NCI-H1436 treated with DMSO at 0.1 percent for 48 hours (cell line): ENCODE measurements at places on chromosomes 1 and 21.
A peak's percentile ranks its signal among the peaks of the same experiment; 100 is the strongest.

- DNase-seq, result no peak
Measured at GRCh38 chr1:214318356-214318755, 37.4 kb downstream of the SMYD2 start.

DNA sequence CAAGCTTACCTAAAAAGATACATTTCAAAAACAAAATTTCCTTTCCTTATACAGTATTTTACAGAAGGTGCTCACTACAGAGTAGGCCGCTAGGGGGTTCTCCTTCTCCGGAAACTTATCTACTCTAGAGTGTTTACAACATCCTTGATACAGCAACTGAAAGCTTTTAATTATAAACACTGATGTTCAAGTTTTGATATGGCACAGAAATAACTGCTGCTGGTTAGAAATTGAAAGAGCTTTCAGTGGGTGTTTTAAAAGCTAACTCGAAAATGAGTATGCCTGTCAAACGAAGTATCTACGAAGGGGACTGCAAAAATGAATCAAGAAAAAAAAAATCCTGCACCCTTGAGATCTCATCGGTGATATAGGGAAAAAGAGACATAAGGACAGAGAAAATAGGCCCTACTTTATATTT is 1.0 kb downstream of the YOD1 start:
- peak; percentile 62 for DNase-seq

DNA sequence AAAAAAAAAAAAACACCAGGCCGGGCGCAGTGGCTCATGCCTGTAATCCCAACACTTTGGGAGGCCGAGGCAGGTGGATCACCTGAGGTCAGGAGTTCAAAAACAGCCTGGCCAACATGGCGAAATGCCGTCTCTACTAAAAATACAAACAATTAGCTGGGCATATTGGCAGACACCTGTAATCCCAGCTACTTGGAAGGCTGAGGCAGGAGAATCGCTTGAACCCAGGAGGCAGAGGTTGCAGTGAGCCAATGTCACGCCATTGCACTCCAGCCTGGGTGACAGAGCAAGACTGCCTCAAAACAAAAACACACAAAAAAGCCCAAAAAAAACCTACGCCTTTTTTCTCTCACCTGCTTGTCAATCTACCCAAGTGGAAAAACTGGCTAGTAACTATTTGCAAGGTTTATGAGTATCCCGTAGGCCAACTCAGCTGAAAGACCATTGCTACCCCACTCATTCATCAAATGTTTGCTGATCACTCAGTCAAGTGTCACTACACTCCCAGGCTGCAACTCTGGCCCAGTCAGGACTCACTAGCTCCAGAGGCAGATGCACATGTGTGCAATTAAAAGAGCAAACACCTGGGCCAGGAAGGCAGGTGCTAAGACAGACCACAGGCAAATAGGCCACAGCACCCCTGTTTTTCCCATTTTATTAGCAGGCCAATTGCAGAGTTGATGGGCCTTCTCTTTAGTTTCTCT is 2.0 kb downstream of the CSRP1 start:
- no peak for DNase-seq

- peak; percentile 45 for DNase-seq
Measured at GRCh38 chr1:8004803-8005573, 21.1 kb downstream of the ERRFI1 start.

DNA sequence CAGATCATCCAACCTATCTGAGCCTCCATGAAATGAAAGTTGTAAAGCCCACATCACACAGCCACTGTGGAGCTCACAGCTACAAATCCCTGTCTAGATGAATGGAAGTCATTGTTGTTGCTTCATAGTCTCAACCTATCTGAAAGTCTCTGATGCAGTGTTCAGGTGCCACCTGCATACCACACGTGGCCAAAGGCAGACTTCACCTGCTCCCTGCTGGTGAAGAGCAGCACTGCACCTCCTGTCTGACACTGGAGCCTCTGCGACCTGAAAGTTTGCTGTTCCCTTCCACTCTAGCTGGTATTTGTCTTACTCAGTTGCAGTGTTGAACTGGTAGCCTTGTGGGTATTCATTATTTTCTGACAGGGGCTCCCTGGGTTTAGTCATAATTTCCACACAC is 18.4 kb downstream of the LORICRIN start:
- DNase-seq, result no peak

- no peak for DNase-seq
Measured at GRCh38 chr1:210377731-210378333, 49.1 kb downstream of the HHAT start.

- DNase-seq, result no peak
Measured at GRCh38 chr1:29322861-29323585, 86.7 kb downstream of the PTPRU start.

DNA sequence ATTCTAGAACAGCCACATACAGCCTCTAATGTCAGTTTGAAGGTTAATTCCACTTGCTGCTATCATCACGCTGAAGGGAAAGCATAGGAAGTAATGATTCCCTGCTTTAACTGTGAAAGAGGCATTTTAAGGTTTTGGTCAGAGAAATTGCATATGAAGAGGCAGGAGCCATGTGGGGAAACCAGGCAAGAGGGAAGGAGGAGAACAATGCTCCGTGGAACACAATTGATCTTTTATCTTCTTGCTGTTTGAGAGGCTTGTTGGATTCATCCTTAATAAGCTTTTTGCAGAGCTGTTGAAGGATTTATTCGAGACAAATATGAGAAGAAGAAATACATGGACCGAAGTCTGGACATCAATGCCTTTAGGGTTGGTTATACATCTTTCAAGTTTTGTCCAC is 35.9 kb downstream of the SMAP2 start:
- DNase-seq, result no peak

DNA sequence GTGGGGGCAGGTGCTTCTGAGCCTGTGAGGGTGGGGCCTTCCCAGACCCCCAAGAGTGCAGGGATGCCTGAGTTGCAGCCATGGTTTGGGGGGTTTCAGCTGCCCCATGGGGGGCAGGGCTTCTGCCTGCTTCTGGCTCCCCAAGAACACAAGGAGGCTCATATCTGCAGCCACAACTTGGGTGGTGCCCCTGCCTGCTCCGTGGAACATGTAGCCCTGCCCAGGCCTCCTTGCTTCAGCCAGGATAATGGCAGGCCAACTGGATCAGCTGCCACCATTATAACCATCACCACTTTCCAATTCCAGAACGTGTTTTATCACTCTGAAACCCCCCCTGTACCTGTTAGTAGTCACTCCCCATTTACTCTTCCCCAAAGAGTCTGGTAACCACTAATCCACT is 14.0 kb downstream of the ZBTB40 start:
- no peak for DNase-seq

DNA sequence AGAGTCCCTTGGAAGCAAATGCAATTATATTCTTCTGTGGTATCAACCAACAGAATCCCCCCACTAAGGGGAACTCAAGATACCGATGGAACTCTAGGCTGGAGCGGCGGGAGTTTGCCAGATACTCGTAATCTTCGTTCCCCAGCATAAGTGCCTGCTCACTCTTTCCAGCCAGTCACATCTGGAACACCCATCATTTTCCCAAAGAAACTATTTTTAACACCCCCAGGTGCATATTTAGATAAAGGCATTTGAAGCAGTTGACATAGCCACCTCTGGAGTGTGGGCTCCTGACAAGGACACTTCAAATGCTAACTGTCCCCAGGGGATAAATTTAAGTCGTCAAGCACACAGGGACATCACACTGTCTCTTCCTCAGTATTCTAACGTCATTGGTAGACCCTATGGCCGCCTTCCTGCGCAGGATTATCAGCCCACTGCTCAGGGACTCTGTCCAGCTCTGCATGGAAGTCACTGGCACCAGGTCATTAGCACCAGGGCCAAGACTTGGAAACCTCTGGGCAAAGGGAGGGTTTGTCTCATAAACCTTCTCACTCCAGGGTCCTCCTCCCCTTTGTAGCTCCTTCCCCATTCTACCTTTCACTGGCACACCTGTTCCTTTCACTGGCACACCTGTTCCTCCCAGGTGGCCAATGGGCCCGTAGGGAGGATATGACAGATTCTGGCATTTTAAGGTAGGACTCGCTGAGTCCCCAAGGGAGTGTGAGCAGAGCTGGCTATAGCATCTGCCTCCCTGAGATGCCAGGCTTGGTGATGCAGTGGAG is 48.8 kb downstream of the H3-3A start:
- no peak for DNase-seq

GRCh38 chr1:114092186-114093062 is 61.2 kb downstream of the SYT6 start:
- no peak for DNase-seq

GRCh38 chr1:235098547-235098946 is 30.1 kb downstream of the TOMM20 start:
- no peak for DNase-seq

DNA sequence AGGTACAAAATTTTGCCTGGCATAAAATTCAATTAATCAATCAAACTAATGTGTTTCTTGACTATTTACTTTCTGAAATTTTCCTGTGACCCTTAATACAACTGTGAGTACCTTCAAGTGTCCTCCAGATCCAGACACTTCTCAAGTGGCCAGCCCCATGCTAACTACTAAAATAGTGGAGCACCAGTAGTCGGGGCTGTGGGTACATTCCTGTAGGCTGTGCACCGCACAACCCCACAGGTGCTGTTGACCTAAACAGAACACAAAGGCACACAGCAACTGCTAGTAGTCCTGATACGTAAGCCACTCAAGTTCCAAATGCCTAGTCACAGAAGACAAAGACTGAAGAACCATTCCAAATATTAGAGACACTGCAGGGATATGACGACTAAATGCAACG is 36.6 kb downstream of the TMEM50B start:
- no peak for DNase-seq

GRCh38 chr1:150562446-150563339 is 13.5 kb downstream of the ADAMTSL4 start:
- DNase-seq, result no peak

DNA sequence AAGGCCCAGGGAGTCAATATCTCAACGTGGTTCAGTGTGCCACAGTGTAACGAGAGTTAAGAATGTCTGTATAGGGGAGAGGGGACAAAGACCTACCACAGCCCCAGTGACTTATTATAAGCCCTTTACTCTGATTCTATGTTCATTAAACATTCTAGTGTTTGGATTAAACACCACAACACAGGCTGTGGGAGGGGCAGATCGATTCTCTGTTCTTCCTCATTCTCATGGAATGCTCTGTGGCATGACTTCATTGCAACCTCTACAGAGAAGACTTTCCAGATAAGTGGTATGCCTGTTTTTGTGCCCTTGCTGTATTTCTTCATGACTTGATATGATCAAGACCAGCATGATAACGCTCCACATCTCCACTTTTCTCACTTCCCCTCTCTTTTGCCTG is 39.0 kb upstream of the CD5L start:
- no peak for DNase-seq

GRCh38 chr1:10818262-10819197 is 22.1 kb upstream of the CASZ1 start:
- no peak for DNase-seq

- no peak for DNase-seq
Measured at GRCh38 chr1:89826594-89826993, 5.8 kb downstream of the LRRC8D start.

GRCh38 chr1:207282496-207283380 is 38.7 kb upstream of the CD55 start:
- DNase-seq, result no peak

DNA sequence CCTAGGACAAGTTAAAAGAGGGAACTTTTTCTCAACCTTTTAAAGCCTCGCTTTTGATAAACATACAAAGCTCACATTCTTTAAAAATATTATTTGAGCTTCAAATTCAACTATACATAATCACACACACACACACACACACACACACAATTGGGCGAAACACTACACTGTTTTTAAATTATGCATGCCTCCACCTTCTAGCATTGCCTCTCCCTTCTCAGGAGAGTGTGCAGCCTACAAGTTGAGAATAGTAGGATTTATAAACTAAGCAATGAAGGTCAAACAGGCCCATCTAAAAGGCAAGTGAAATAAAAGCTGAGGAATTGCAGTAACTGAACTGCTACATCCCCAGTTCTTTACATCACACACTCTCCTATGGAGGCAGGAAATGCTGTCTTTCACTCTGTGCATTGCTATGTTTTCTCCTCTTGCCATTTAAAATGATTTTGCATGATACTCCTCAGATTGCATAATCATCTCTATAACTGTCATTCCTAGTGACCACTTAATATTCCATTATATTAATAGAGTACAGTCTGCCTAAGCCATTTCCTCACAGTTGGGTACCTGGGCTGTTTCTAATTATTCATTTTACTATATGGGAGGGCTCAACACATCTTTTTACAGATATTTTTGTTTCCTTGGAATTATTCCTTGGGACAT is 92.5 kb upstream of the KCNE2 start:
- DNase-seq, result no peak

DNA sequence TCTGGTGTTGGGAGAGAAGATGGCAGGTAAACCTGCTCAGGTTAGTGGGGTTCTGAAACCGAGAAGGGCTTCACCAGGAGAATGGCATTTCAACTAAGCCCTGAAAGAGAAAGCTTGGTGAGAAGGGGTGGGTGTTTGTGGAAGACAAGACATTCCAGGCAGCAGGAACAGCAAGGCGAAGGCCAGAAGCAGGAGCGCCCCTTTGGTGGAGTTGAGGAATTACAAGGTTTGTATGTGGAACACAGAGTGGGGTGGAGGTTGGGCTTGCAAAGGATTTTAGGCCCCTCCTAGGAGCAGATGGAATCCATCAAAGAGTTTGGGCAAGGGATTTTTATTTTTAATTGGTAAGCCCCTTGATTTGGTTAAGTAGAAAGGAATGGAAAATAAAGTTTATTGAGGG is 24.8 kb upstream of the ELOA start:
- DNase-seq, result no peak

DNA sequence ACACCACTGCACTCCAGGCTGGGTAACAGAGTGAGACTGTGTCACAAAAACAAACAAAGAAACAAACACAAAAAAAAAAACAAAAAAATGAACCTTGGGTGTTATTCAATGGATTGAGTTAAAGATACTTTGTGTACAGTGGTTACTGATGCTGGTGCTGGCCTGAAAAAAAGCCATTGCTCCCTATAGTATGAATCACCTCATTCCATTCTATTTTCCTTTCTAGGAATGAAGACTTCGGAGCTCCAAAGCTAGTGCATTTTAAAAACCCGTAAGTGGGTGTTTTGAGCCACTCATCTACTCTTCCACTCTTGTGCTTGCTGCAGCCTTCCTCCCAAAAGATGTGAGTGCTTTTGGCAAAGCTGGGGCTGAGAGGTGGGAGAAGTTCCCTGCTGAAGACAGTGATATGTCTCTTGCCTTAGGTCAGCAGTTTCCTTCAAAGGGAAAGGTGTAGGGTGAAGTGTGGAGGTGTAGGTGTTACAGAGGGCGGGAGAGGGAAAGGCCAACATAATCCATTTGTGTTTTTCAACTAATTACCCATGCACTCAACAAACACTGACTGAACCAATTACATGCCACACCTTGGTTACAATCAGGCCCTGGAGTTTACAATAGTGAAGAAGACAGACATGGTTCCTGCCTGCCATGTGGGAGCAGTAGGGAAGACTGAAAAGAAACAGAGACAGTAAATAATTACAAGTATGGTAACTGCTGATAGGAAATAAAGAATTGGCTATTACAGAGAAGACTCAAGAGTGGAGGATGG is 55.0 kb upstream of the SERBP1 start:
- no peak for DNase-seq

GRCh38 chr1:30728832-30729638 is 5.7 kb upstream of the MATN1 start:
- no peak for DNase-seq
